ENCODE measurements at places on chromosomes 13 and 19. TPM values are rescaled to one million over a fixed set of nuclear protein-coding genes. Genes with fewer than 3 reads are reported as not detected.

The GDF15 gene
- total RNA-seq, result 210 TPM

GRCh38 chr19:2330632-2331284 is 2.3 kb downstream of the SPPL2B start:
- no peak overlapping the region for H3K4me3 ChIP-seq
- no peak overlapping the region for H3K27ac ChIP-seq
- peaks cover 5% of the 10 kb centered on the region for H3K4me1 ChIP-seq
- H3K36me3 ChIP-seq, result peaks cover 3% of the 10 kb centered on the region
- no peaks in the 10 kb centered on the region for H3K27me3 ChIP-seq
- no peak for DNase-seq

DNA sequence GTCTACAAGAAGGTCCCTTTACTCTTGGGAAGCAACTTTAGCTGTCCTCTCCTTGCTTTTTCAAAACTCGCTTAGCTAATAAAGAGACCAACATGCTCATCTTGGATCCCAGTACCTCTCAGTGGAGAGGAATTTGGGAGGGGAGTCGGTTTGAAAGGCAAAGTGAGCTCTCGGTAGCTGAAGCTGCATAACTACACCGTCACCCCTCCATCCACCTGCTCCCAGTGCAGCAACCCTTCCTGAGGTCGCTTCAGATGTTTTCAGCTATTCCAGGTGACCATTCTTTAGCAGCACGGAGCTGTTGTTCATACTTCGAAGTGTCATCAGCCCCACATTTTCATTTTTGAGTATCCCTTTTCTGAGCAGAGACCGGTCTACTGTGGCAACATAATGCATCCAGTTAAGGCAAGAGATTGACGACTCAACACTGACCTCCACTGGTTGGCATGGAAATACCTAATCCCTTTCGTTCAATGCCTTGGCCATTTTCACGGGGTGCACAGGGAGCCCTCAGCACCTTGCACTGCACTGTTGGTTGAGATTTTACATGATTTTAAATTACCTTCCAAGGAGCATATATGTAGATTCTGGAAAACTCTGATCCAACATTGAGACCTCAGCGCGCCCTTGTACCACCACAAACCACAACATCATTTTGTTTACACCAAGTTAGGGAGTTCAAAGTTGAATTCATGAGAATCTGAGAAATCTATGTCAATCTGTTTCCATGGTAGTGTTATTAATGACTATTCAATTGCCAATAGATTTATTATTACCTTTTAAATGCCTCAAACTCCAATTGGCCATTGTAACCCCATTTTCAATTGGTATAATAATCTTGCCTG is 42.2 kb downstream of the DLEU7 start:
- H3K27me3 ChIP-seq, result peaks cover 2% of the 10 kb centered on the region
- no peak overlapping the region for H3K4me3 ChIP-seq
- no peaks in the 10 kb centered on the region for H3K4me1 ChIP-seq

The B3GNT3 gene
- total RNA-seq, result not detected

The KIR2DL3 gene
- not detected for total RNA-seq

Measured in fibroblast of lung (primary cell).